Fibroblast of mammary gland (primary cell): ENCODE measurements at places on chromosomes 2 and 18.

DNA sequence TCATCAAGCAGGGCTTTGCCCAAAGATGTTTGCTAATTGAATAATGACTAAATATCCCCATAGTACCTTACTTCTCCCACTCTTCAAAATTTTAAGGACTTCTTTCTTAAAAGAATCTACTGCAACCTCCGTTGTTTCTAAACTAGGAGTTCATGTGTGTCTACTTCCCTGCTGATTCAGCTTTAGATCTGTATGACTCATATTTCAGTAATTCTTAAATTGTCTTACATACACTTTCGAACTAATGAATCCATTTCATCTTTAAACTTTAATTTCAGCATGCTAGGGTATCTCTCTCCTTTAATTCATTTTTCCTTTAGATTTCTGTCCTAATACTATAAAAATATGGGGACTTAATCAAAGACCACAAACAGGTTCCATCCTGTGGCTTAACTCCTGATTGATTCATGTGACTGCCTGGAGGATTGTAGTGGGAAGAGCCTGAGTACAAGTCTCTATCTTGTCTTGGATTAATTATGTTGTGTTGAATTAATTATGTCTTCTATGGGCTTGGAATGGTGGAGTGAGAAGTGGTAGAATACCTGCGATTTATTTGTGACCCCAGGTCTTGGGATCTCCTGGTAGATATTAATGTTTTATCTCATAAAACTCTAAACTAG is 24.9 kb upstream of the COL5A2 start:
- peak; percentile 77 for DNase-seq

DNA sequence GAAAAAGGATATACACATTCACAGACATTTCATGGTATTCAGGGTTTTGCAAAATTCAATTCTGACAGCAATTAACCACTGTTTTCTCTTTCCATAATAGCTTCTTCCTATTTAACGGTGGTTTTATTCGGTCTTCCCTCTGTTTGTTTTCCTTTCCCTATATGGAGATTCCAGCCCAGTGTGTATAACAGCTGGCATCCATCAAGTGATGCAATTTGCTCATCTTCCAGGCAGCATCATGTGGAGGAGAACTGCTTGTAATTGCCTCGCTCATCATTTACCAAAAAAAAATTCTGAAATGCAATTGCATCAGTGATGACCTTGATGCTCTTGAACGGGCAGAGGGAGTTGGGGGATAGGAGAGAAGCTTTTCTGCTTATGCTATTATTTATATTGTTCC is 165.9 kb upstream of the PGAP1 start:
- peak; percentile 85 for DNase-seq

- DNase-seq = no peak
Measured at GRCh38 chr2:107263628-107264027, 377.7 kb upstream of the ST6GAL2 start.

DNA sequence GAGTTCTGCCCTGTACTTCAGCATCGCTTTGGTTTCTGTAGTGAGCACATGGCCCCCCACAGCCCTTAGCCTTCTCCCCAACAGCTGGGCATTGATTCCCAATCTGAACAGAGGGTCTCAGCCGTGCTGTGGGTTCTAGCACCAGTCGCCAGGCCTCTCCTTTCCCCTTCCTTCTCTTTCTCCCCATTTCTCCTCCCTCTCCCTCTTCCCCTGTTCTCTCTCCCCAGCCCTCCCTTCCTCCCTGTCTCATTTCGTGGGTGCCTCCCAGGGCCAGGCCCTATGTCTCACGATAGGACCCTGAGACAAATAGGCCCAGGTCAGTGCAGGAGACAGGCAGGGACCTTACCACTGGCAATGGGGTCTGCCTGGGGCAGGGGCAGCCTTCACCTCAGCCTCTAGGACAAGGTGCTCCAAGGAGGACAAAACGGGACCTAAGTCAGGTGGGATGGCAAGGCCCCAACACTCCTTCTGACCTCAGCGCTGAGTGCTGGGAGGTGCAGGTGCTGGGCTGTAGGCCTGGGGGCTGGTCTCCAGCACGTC is 143.4 kb upstream of the GPC1 start:
- no peak for DNase-seq

DNA sequence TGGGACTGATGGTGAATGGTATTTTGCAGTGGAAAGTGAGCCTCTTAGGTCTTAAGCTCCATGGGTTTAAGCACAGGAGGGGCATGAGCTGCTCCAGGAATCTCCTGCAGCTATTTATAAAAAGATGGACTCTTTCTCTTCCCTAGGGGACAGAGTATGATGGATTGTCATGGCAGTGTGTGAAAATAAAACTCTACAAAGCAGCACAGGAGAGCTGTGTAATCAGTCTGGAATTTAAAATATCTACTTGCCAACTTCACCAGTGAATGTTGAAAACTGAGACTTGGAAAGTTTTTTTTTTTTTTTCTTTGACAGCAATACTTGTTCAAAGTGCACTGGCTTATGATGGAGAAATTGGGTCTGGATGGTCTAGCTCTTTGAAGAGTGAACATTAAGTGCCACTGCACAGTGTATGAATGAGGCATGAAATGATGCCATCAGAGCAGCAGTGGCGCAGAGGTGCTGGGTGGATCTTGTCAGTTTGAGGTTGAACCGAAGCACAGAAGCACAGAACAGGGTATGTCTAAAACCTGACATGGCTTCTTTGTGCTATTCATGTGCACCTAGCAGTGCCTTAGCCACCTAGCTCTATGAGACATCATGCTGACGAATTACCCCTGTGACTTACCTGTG is 245.4 kb downstream of the PTPRM start:
- peak; percentile 74 for DNase-seq

DNA sequence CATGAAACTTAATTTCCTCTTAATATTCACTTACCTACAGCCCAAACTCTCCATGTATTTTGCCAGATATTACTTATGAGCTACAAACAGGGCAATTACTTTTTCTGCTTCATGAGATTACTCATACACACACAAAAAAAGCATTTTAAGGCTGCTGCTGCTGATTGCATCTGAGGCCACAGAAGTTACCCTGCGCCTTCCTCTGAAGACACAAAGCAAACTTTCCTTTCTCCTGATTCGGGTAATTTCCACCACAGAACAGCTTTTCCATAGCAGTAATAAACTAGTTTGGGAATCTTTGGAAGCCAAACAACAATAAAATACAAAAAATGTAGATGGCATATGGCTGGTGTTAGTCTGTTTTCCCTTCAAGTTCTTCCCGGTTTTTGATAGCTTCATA is 6.2 kb downstream of the TTC32 start:
- no peak for DNase-seq

- peak; percentile 61 for DNase-seq
Measured at GRCh38 chr2:180705122-180705521, 275.3 kb upstream of the UBE2E3 start.

DNA sequence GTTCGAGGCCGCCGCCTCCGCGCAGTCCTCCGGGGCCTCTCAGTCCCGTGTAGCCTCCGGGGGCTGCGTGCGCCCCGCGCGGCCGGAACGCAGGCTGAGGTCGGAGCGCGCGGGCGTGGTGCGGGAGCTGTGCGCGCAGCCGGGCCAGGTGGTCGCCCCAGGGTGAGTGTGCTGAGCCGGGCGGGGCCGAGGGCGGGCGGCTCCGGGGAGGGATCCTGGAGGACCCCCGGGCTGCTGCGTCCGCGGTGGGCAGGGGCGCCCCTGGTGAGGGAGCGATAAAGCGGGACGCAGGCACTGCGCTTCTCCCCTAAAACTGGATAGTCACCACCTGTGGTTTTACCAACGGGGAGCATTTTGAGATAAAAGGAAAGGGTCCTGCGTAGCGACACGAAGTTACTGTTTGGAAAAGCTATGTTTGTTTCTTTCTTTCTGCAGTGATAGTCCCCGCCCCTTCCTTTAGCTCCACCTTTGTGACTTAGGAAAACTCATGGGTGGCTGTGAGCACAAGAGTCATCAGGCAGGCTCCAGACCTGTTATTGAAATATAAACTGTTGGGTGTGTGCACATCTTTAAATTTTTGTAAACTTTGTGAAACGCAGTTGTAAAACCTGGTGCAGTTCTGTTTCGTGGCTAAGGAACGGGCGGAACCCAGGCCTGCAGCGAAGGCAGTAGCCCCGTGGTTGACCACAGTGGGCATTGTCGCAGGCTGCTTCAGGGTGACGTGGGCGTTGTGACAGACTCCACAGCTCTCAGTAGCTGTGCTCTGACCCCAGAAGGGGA is 687 bp downstream of the CTDP1 start:
- peak; percentile 62 for DNase-seq

DNA sequence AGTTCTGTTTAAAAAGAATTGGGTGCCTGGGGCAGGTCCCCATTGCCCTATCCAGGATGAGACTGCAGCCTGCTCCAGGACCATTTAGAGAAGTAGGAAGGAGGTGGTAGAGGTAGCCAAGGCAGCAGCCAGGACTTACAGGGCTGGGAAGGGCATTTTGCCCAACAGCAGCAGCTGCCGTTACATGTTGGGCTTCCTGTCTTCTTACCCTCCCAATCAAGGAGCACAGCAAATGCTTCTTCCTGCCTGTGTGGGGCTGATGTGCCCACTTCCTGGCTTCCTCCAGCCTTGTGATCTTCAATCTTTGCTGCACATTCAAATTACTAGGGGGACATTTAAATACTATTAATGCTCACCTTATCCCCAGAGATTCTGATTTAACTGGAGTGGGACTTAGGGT is 112.0 kb downstream of the QPCT start:
- no peak for DNase-seq
